Activated CD4-positive, alpha-beta T cell treated with anti-CD3 and anti-CD28 coated beads, Interleukin-2, amount 50 U/mL, for 1 hour (primary cell): ENCODE measurements at places on chromosomes 1 and 21.

- DNase-seq: no peak
Measured at GRCh38 chr1:186207391-186208085, 167.5 kb downstream of the TPR start.

DNA sequence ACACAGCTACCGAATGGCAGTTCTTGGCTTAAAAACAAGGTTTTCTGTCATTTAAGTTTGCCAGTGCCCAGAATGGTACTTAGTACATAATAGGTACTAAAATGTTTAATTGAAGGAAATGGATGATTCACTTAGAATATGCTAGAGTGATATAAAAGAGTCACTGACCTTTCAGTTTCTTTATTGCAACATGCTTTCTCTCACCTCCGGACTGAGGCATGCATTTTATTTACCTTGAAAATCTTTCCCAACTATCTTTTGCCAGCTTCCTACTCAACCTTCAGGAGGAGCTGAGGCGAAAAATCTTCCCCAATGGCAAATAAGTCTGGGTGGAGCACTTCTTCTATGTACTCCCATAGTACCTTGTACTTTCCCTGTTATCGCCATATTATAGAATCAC lies 244.9 kb downstream of the ZNF648 start:
- no peak for DNase-seq

- no peak for DNase-seq
Measured at GRCh38 chr21:44980562-44981489, 41.0 kb downstream of the SLX9 start.

DNA sequence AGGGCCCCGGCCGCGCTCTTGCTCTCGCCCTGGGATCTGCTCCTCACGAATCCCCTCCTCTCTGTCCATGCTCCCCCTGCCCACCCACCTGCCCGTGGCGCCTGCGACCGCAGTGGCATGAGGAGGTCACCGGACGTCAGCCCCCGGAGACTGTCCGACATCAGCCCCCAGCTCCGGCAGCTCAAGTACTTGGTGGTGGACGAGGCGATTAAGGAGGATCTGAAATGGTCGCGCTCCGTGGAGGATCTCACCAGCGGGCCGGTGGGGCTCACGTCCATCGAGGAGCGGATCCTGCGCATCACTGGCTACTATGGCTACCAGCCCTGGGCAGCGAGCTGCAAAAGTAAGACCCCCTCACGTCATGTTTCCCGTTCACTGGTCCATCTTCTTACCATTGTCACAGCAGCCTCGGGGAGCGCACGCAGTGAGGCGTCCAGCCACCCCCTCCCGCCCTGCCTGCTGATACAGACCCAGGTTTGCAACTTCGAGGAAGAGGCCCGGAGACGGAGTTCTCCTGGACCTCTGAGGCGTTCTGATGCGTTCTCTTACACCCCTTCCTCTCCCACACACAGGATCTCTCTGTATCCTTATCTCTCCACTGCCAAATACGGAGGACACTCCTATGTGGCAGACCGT lies 1.1 kb downstream of the SLC35F3 start:
- DNase-seq: no peak
